ENCODE measurements at places on chromosomes 1 and 21. TPM values are rescaled to one million over a fixed set of nuclear protein-coding genes. Genes with fewer than 3 reads are reported as not detected.

POFUT2 gene
- 20.3 TPM for total RNA-seq

- no peak for DNase-seq
Observed at GRCh38 chr1:53160924-53161378, 18.5 kb upstream of the SLC1A7 start.

DNA sequence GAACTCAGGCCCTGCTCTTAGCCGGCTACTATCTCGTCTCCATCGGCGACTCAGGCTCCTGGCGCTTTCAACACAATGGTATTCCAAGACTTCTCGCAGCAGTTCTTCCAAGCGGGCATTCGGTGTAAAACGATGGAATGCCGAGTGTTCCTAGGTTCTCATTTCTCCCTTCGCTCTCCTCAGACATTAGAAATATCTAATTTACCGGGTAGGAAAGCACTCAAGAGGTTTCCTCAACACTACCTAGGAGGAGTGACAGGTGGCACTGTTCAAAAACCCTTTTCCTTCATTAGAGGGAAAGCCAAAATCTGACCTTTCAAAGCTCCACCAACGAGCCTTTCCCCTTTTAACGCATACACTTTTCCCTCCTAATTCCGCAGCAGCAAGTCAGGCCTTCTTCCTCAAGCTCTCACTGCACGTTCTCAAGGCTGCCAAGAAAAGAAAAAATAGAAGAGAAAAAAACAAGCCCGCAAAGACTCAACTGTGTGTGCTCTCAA, 601 bp downstream of the UBE2G2 start:
- no peak for DNase-seq

DNA sequence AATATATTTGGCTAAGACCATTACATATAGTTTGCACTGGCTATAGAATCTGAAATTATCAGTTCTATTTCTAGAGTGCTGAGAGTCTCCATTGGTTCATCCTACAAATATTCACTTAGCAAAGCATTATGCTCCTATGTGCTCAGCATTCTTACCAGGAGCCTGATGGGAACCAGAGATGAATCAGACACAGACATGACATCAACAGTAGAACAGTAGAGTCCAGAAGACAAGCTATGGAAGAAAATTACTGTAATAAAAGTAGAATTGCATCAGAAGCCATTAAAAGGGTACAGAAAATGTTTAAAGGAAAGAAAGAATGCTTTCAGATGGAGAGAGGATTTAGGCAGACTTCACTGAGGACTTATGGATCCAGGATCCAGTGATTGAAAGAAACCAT, 271.7 kb upstream of the SNX7 start:
- DNase-seq = no peak
